HS-5 (cell line): ENCODE measurements at places on chromosomes 7 and 10.

DNA sequence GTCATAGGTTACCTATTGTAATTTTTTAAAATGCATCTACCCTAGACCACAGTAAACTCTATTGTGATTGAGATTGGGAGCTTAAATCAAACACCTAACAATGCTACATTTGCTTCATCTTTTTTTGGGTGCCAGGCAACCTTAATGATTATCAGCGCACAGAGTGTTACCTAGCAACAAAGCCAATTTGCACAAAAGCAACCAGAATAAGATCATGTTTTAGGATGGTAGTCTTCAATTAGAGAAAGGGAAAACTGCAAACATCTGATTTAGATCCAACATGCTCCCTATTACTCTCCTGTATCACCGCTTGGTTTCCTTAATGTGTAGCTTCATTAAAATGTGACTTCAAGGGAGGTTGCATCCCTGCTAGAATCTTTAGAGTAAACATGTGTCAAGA is 226.9 kb downstream of the ABCA13 start:
- no peak for DNase-seq

- no peak for DNase-seq
These were observed 48.7 kb downstream of the IKZF1 start for GRCh38 chr7:50353201-50353600.

DNA sequence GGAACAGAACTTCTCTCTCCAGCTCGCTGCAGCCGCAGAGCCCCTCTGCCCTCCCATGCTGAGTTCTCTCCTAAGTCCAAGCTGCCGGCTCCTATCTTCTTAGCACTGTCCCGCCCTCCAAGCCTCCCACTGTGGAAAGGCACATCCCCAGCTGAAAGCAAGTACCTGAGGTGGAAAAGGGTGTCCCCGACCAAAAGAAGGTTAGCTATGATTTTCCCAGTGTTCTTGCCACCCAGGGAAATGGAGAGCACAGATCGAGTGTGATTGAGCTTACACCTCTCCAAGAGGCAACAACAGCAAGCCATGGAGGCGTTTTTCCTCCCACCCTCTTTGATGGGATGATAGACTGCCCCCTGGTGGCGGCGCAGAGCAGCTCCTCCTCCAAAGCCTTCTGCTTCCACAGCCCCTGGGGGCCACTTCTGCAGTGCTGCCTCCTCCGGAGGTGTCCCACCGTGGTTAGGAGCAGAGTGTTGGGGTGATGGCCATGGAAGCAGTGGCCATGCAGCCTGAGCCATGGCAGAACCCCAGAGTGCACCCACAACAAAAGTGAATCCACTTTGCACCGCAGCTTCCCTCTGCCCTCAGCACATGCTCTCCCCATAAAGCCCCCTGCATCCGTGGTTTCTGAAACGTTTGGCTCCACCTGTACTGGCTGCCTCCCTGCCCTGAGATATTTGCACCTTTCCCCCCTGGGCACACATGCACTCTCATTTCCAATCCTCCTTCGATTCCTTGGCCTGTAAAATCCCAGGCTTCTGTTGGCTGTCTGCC is 143.1 kb upstream of the STK17A start:
- peak; percentile 20 for DNase-seq

DNA sequence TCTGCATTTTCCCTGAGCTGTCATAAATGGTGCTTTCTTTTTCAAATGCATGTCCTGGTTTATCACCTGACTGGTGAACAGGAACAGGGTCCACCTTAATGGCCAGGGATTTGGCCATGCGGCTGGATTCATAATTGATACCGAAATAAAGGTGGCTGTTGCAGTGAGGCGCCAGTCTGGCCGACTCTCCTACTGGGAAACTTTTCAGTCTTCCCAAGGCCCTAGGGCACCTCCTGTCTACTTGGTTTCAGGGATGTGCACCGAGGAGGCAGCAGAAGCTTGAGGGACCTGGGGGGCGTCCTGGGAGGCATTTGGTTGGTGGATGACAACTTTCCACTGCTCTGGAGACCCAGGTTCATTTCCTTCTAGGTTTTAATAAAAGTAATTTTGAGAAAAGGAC is 46.4 kb upstream of the FIGNL1 start:
- DNase-seq, result no peak

DNA sequence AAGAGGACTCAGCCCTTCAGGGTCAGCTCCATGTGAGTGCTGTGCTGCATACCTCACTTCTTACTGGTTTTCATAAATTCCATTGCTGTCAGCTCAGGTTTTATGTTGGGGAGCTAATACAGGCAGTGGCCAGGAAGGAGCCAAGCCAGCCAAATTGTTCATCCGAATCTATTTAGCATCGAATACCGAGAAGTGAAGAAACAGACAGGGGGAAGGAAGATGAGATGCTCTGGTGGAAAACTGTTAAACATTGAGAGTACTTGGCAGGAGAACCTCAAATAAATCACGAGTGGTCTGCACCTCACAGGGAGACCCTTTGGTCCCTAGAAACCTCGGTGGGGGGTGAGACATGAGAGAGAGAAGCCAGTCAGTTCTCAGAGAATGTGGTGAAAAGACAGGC is 196.0 kb upstream of the TMEM72 start:
- DNase-seq, result no peak

DNA sequence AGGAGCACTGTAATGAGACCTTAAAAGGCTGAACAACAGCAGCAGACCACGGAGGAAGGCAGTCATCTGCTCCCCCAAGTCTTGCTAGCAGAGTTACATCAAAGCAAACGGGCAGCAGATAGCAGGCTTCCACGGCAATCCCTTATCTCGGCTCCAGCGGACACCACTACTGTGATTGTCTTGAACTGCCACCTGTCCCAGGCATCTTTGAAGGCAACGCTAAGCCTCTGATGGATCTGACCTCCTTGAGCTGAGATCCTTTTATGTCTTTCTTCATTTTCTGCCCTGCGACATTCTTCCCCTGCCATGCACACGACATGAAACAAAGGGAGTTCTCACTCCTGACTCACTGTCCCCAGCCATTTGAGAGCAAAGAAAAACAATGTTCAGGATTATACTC is 111.7 kb downstream of the GLI3 start:
- no peak for DNase-seq

GRCh38 chr10:31362023-31362641 is 43.1 kb downstream of the ZEB1 start:
- no peak for DNase-seq

DNA sequence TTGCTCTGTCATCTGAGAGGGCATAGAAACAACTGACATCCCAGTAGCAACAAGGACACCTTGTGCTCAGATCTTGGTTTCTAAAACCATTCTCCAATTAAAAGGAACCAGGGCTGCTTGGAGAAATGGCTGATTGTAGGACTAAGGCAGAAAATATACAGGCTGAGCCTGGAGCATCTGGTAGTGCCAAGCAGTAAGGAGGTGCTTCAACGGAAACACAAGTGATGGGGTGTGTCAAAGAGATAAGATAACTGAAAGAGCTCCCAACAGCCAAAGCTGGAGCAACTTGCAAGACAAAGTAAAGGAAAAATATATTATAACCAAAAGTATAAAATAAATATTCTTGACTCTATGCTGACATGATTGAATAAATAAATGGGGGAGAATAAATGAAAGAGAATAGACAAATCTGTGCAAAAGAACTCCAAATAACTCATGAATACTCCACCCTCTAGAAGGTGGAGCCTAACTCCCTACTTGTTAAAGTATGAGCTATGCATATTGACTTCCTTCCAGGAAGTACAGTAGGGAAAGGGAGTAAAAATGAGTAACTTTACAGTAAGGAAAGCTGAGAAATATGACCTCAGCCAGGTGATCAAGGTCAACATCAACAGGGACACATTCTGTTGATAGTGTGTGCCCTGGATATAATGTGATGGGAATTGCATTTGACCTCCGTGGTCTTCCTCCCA is 162.4 kb downstream of the NOC3L start:
- no peak for DNase-seq

- DNase-seq, result no peak
These were observed 11.2 kb downstream of the EMX2 start for GRCh38 chr10:117553815-117554172.

- DNase-seq, result no peak
These were observed 374.0 kb upstream of the STEAP1 start for GRCh38 chr7:89780291-89780690.

- DNase-seq, result no peak
These were observed 53.6 kb upstream of the DYNC1I1 start for GRCh38 chr7:95718577-95719410.

DNA sequence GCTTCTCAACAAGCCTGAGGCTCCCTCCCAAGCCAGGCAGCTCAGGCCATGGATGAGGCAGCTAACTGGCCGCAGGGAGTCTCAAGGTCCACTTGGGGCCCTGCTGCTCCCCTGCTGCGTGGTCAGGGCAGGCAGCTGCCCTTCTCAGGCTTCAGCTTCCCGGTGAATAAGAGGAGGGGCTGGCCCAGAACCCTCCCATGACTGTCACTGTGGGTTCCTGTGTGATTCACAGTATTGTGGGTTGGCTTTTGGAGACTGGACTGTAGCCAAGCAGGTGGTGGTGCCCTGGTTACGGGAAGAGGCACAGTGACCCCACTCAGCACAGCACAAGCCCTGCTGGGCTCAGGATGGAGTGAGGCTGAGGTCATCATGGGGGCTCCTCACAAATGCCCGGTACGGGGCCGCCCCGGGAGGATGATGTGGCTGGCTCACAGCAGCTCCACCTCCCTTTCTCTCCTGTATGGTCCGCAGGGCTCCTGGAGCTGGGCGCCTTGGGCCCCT is 189.8 kb downstream of the HECW1 start:
- DNase-seq, result peak; percentile 8

DNA sequence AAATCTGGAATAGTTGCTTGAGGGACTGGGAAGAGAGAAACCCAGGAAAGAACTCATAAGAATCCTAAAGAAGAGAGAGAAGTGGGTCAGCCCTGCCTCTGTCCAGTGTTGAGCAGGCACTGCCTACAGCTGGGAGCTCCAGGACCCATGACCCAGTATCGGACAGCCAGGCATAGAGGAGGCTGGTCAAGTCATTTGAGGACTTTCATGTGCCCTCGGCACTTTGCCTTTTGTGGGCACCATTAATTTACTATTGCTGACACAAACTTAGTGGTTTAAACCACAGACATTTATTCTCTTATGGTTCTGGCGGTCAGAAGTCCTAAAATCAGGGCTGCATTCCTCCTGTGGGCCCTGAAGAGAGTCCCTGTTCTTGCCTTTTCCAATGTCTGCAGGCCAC is 60.3 kb downstream of the CPXM2 start:
- DNase-seq, result no peak

GRCh38 chr10:71475243-71475871 is 78.6 kb downstream of the CDH23 start:
- DNase-seq, result no peak

- no peak for DNase-seq
These were observed 7.8 kb downstream of the SFTPD start for GRCh38 chr10:79941146-79941545.

GRCh38 chr7:108367946-108368345 is 88.3 kb downstream of the NRCAM start:
- DNase-seq, result no peak

DNA sequence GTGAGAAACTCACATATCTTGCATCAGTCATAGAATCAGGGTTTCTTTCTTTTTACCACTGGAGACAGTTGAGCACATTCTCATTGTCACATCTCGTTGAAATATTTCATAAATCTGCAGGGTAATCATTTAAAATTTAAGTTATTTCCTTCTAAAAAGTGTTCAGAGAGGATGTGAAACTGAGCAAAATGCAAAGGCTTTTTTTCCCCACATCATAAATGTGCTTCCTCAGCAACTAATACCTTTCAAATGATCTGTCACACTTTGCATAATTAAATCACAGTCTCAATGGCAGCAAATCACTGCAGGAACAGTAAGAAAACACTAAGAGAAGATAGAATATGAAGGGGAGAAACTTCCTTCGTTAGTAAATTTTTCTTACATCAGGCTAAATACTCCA is 187.5 kb downstream of the EVX1 start:
- DNase-seq, result no peak
